ENCODE measurements at places on chromosomes 7 and 10.

- no peak for DNase-seq
Measured at GRCh38 chr10:21518149-21518640, 7.3 kb downstream of the SKIDA1 start.

GRCh38 chr10:5550250-5550545 lies 25.4 kb downstream of the CALML3 start:
- DNase-seq = no peak

GRCh38 chr10:110151467-110151866 lies 55.9 kb upstream of the MXI1 start:
- peak; percentile 79 for DNase-seq

- no peak for DNase-seq
Measured at GRCh38 chr10:35182631-35183510, 56.2 kb downstream of the CREM start.

DNA sequence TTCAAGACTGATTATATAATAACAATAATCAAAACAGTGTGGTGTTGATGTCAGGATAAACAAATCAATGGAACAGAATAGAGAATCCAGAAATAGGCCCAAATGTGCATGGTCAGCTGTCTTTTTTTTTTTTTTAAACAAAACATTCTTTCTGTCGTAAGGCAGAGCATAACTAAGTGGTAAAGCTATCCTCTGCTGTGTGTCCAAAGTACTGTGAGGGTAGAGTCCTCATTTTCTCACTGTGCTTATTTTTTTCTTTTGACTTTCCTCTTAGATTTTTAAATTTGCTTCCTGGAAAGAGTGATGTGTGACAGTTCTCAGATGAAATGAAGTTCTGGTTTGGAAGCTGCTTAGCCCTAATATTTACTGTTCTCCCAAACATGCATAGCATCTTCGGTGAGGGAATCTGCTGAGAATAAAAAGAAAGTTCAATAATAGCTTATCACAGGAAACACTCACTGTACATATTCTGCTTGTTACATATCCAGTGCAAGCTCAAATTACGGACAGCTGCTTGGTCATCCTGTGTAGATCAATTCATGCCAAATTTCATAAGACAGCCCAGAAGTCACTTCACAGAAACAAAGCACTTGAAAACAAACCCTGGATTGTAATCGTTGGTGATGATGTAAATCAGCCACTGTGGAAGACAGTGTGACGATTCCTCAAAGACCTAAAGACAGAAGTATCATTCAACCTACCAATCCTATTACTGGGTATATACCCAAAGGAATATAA lies 423.9 kb downstream of the NEBL start:
- no peak for DNase-seq

- no peak for DNase-seq
Measured at GRCh38 chr10:76881477-76882220, 756.0 kb downstream of the KCNMA1 start.

DNA sequence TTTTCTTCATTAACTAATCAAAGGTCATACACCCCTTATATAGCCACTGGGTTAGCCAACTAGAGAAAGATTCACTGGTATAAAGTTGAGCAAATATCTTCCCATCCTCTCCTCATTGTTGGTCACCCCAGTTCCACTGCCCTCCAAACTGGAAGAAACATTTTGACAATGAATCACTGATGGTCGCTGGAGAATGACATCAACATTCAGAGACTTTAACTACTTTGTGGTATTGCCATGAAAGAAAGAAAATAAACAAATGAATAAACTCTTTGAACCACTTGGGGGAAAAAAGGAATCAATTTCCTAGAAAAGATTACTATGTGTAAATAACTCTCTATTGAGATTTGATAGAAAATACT lies 23.4 kb downstream of the HYCC1 start:
- no peak for DNase-seq

- peak; percentile 34 for DNase-seq
Measured at GRCh38 chr7:33716581-33717477, 188.5 kb upstream of the BMPER start.

DNA sequence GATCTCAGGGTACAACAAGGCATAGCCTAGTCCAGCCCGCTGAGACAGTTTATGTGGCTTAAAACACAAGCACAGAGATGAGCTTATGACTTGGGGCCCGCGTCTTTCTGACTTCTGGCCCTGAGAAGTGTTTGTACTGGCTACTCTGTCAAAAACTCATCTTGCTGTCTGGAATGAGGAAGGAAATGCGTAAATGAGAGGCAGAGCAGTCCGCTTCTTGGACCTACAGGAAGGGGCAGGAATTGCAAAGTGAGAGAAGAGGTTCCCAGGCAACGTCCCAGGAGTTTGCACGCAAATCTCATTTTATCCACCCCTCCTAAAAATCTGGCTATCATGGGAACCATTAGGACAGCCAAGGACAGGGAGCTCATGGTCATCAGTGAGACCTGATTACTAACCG lies 5.5 kb downstream of the ANXA11 start:
- no peak for DNase-seq

DNA sequence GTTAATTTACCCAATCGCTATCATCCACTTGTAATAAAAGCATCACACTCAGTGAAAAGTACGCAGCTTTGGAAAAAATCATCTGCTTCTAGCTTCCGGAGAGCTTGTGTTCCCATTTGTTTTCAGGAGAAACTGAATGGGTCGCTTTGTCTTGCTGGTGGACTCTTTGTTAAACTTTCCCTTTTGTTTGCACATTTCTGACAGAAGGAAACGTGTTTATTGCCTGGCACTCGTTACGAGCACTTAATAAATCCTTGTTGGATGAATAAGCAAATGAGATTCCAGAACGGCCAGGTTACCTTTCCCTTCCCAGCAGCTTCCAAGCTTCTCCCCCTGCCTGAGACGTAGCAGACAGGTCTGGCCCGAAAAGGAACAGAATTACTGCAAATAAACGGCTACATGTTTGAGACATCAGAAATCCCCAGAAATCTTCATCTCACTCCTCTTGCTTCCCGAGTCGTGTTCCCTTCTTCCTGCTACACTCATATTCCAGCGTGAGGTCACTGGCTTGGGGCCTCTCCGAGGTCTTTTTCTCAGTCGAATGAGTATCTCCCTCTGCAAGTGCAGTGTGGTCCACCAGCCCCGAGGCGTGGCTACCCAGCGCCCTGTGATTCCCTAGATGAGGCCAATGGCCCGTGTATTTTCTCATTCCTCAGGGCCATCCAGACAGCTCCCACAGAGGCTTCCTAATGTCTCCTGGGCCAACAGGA lies 167.2 kb downstream of the FRMD4A start:
- DNase-seq = no peak

GRCh38 chr10:15859509-15859905 lies 800 bp downstream of the MINDY3 start:
- DNase-seq = no peak

DNA sequence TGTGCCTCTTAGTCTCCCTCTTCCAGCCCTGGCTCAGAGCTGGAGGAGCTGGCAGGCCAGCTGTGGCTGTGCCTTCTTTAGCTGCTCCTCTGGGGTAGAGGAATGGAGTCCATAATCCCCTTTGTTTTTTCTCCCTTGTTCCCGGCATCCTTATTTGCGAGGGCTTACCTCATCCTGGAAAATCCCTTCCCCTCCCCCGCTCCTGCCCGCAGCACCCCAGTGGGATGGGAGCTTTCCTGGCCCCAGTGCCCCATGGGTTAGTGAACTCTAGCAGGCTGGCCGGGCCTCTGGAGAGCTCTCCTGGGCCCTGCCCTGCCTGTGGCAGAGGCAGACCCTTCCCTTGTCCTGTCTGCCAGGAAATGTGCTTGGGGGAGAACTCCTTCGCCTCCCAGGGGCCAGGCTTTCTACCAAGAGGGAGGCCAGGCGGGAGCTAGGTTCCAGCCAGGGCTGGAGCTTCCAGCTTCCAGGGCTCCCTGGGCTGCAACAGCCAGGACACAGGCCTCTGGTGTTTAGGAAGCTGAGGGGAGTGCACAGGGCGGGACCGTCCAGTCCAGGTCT lies 16.5 kb upstream of the TRIM8 start:
- peak; percentile 81 for DNase-seq

DNA sequence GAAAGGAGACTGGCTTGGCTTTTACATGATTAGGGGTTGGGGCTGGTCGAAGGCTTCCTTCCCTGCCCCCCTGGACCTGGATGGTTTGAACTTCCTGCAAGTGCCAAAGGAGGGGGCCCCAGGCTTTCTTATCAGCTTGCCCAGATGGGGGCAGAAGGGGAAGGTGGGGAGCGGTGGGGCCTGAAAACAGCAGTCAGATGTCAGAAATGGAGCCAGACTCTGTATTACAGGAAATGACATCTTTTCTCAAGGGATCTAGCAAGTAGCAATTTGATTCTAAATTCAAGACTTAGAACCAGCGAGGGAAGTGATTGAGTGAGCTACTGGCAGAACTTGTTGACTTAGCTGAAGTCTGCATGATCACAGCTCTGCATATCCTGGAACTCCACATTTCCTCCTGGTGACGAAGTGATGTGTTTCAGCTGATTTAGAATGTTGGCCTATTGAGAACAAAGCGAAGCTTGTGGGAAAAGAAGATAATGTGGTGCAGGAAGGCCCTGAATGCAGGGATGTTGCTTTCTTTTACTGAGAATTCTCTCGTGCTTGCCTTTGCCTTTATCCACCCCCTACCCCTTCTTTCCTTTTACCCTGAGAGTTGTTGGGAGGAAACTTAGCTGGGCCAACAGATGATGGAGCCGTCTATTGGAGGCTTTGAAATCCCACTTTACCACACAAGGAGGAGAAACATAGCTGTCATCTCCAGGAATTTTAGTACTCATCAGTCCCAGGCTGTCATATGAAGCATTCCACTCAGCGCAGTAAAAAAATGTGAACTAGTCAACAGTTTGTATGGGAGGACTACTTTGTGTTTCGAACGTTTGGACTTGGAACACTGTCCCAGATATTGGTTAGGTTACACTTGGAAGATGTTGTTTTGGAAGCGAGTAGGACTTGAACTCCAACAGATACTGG lies 43.2 kb downstream of the CCNY start:
- no peak for DNase-seq

- DNase-seq = peak; percentile 48
Measured at GRCh38 chr7:5997210-5997808, 11.5 kb downstream of the PMS2 start.

DNA sequence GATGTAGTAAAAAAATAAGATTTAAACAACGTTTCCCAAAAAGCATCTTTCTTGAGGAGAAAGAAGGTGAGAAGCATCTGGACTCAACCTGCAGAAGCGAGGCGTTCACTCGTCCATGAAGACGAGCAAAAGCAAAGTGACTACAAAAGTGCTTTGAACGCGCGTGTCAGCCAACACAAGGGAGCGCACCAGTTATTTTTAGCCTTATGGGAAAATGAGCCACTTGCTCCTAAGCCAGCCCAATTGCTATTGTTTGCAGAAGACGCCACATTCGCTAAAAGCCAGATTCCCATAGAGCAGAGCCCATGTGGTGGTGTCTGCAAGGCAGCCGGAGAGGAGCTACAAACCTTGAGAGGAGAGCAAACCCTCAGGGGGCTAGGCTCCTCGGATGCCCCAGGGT lies 122.5 kb downstream of the FAM53B start:
- no peak for DNase-seq

GRCh38 chr7:159154243-159154642 lies 9.6 kb upstream of the VIPR2 start:
- no peak for DNase-seq

- DNase-seq = no peak
Measured at GRCh38 chr7:90599892-90600555, 3.9 kb downstream of the CDK14 start.

GRCh38 chr7:15215616-15216015 lies 313.1 kb upstream of the DGKB start:
- DNase-seq = no peak

DNA sequence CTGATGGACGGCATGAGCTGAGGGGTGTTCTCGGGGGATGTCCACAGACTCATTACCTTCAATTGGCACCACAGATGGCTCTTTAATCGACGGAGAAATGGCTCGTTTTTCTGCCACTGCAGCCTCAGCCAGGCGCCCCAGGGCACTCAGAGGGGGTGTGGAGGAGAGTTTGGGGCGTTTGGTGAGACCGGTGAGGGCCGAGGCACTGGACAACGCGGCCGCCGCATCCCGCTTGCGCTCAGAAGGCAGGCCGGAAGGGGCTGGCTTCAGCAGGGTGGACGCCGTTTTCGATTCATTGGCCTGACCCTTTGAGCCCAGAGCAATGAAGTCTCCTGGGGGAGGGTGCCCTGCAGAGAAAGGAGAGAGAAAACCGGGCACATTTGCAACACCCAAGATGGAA lies 1.3 kb downstream of the INTS1 start:
- no peak for DNase-seq

DNA sequence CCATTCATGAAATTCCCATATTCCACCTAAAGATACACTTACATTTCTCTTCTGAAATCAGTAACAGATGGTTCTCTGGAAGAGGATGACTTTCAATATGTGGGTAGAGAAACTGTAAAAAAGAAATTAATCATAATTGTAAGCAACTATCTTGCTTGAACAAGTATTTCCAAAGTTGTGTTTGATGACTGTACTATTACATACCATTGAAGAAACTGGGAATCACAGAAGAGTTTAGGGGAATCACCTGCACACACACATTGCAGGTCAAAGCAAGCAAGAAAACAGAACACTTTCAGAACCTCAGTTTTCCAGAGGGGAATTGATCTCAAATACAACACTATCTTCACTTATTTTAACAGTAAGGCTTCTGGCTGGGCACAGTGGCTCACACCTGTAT lies 33.6 kb downstream of the GSAP start:
- DNase-seq = no peak

DNA sequence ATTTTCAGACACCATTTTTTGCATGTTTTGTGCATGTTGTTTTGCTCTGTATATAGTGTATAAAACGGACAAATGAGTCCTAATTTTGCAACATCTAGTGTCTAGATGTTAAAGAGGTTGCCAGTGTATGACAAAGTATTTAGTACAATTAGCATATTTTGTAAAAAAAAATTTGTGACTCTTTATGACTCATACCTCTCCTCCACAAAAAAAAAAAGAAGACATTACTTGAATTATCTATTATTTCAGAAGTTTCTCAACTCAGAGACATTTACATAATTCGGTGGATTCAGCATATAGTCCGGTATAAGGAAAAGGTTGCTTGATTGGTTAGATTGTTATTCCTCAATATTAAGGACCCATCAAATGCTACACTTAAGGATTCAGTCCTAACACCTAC lies 26.0 kb downstream of the NUP42 start:
- no peak for DNase-seq

All from iPS-NIHi11 (cell line).